Right ventricle myocardium inferior (tissue), 1 donor: ENCODE measurements at places on chromosomes 11 and 22. TPM values are rescaled to one million over a fixed set of nuclear protein-coding genes. Genes with fewer than 3 reads are reported as not detected.
A peak's percentile ranks its signal among the peaks of the same experiment; 100 is the strongest.

DNA sequence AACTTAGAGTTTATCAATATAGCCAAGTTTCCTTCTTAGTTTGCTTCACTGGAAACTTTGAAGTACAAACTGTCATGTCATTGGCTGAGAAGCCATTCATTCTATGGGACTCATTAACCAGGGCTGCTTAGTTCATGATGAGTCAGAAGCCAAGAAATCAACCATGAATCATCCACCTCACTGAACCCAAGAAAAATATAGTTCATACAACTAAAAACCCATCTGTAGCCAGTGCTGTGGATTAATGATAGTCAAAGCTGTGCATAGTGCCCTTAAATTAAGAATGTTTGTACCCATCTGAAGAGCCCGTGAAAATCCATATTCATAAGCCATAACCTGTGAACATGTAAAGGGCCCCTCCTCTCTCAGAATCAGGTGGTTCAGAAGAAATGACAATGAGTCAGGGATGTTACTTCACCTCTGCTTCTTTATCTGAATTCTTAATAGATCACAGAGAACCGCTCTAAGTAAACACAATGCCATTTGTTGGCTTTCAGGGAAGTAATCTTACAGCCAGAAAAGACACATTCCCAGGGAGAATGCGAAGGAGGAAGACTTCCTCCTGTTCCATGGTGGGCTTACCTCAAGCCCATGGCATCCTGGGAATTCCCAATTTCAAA, 25.4 kb downstream of the MMP20 start:
- DNase-seq, result no peak

Gene CYTH4
- total RNA-seq, result 7.5 TPM

GRCh38 chr22:49617866-49618676, 209.6 kb downstream of the BRD1 start:
- no peak for DNase-seq

- no peak for DNase-seq
These were observed 3.9 kb downstream of the SCGB1D1 start for GRCh38 chr11:62193952-62194351.

Gene MS4A1
- not detected for total RNA-seq

DNA sequence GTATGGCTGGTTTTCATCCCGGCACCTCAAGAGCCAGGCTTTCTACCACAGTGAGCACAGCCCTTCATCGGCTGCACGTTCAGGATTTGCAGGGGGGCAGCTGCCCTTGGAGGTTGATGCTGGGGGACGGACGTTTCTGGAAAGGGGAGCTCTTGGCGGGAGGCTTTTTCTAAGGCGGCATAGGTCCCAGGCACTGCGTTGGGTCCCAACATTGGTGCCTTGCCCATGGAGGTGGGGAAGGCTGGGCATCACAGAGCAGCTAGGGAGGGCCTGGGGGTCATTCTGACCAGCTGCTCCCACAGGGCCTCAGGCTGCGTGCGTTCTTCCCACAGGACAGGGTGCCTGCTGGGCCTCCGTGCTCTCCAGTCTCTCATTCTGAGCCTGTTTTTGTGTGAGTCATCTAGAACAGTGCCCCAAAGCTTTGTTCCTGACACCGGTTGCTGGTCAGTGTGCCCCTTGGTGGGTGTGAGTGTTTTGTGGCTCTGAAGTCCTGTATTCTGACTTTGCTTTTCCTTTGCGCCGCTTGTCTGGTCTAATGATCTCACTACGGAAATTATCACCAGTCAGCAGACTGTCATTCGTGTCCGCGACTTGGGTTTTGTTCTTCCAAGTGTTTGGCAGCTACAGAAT, 275.9 kb downstream of the TBC1D22A start:
- DNase-seq, result peak; percentile 18

Gene ROBO4
- 27.6 TPM for total RNA-seq

Gene DEUP1
- not detected for total RNA-seq

DNA sequence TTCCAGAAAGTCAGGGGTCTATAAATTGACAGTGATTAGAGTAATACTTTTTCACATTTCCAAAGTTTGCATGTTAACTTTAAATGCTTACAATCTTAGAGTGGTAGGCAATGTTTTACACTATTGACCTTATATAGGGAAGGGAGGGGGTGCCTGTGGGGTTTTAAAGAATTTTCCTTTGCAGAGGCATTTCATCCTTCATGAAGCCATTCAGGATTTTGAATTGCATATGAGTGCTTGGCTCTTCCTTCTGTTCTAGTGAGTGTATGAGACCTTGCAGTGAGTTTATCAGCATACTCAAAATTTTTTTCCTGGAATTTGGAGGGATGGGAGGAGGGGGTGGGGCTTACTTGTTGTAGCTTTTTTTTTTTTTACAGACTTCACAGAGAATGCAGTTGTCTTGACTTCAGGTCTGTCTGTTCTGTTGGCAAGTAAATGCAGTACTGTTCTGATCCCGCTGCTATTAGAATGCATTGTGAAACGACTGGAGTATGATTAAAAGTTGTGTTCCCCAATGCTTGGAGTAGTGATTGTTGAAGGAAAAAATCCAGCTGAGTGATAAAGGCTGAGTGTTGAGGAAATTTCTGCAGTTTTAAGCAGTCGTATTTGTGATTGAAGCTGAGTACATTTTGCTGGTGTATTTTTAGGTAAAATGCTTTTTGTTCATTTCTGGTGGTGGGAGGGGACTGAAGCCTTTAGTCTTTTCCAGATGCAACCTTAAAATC, 5.3 kb downstream of the MALAT1 start:
- no peak for DNase-seq

- DNase-seq, result no peak
These were observed 29.0 kb downstream of the CSNK2A3 start for GRCh38 chr11:11324090-11324489.

DNA sequence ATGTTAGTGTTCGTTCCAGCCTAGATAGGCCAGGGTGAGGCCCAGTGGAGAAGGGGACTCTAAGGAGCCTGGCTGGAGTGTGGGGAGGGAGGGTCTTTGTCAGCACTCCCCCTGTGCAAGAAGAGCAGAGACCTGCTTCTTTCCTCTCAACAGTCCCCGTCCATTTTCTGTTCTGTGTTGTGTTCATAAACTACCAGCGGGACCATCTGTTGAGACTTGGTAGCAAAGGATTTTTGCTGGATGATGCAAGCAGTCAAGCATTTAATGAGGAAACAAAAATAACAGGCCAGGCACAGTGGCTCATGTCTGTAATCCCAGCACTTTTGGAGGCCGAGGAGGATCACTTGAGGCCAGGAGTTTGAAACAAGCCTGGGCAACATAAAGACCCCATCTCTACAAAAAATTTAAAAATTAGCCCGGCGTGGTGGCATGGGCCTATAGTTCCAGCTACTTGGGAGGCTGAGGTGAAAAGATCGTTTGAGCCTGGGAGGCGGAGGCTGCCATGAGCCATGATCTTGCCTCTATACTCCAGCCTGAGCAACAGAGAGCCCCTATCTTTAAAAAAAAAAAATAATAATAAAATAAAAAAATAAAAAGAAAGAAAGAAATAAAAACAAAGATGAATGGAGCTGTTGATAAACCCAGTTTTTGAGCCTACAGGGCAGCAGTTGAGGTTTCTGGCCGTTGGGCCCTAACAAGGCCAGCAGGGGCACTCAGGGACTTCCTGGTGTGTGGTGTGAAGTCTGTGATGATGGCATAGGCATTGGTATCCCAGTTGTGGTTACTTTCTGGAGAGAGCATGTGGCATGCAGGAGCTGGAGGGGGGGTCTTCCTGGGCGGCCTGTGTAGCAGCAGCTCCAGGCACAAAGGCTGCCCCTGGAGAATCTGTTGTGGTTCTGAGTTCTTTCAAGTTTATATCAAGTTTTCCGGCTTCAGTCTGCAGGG, 1.7 kb upstream of the TXNRD2 start:
- DNase-seq, result no peak

GRCh38 chr11:70505331-70505731, 107.0 kb downstream of the CTTN start:
- peak; percentile 43 for DNase-seq

Gene SELENOM
- total RNA-seq, result 48.2 TPM

Gene GCAT
- total RNA-seq, result 44.1 TPM

Gene KRTAP5-9
- not detected for total RNA-seq

DNA sequence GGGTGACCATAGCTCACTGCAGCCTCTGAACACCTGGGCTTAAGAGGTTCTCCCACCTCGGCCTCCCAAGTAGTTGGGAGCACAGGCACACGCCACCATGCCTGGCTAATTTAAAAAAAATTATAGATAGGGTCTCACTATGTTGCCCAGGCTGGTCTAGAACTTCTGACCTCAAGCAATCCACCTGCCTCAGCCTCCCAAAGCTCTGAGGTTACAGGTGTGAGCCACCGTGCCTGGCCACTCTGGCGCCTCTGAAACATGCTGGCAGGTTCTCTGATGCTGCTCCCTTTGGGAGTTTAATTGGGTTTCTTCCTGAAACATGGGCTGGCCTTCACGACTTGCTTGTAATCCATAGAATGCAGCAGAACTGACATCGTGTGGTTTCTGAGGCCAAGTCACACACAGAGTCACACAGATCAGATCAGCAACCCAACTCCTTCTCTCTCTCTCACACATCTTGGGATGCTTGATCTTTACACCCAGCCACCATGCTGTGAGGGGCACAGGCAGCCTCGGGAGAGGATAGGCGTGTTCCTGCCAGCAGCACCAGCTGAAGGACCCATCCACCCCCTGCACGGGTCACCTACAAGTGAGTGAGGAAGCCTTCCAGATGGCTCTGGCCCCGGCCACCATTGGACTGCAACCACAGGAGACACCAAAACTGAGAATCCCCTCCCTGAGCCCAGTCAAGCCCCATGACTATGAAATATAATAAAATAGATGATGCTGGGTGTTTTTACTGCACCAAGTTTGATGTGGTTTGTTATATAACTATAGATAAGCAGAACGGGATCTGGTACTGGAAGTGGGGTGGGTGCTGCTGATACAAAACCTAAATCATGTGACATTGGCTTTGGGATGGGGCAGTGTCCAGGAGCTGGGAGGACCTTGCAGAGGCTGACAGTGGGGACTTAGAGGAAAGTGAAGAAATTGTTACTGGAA, 3.1 kb upstream of the GSC2 start:
- DNase-seq, result peak; percentile 51

- no peak for DNase-seq
These were observed 99.4 kb upstream of the DRD2 start for GRCh38 chr11:113574586-113574985.
